ENCODE measurements at places on chromosomes 5 and 9. TPM values are rescaled to one million over a fixed set of nuclear protein-coding genes. Genes with fewer than 3 reads are reported as not detected.

DNA sequence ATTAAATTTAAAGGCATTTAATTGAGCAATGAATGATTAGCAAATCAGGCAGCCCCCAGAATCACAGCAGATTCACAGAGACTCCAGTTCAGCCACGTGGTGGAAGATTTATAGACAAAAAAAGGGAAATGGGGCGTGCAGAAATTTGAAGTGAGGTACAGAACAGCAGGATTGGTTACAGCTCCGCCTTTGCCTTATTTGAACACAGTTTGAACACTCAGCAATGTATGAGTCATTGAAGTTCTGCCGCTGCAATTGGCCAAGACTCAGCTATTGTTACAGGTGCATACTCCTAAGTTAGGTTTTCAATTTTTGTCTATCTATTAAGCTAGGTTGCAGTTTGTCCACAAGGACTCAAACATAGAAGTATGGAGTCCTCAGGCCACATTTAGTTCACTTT lies 157.7 kb upstream of the SLC12A2 start:
- DNase-seq, result no peak

DNA sequence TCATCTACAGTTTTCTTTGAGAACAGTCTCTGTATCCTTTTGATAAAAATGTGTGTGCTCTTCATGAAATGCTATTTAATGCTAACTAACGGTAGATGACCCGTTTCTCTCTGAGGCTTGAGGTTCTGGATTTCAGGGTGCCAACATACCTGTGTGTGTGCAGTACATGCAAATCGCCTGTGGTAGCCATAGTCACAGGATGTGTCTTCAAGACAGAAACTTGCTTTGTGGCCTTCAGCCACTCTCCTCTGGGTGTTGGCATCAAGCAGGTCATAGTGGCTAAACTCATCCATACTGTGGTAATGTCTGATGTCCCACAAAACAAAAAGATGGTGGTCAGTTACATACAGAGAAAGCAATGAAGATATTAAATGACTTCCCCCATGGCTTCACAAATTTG lies 4.2 kb downstream of the LOX start:
- no peak for DNase-seq

Gene CFAP157
- 0.32 TPM for polyA plus RNA-seq

DNA sequence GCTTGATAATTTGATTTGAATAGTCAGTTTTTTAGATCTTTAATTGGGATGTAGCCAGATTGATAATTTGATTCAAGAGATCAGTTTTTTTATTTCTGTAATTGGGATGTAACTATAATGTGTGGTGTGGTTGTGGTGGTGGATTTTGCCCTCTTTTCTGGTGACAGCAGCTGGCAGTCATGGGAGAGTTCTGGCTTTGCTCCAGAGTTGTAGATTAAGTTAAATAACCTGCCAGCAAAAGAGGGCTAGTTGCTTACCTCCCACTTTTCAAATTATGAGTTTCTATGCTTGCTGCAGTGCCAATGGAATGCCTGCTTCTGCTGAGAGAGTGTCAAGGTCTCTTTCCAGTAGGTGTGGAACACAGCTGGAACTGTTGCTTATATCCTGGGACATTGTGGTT lies 315.1 kb downstream of the CCDC171 start:
- DNase-seq, result no peak

Gene COQ4
- 26.4 TPM for polyA plus RNA-seq
